Activated T-cell treated with anti-CD3 and anti-CD28 coated beads for 48 hours (primary cell): ENCODE measurements at places on chromosomes 11 and 22.

GRCh38 chr11:34986883-34987520 is 70.6 kb downstream of the PDHX start:
- DNase-seq, result no peak

- DNase-seq, result no peak
These were observed 210.8 kb downstream of the CEP164 start for GRCh38 chr11:117538263-117539135.

- DNase-seq, result no peak
These were observed 77.6 kb downstream of the PLEKHA7 start for GRCh38 chr11:16936643-16937042.

DNA sequence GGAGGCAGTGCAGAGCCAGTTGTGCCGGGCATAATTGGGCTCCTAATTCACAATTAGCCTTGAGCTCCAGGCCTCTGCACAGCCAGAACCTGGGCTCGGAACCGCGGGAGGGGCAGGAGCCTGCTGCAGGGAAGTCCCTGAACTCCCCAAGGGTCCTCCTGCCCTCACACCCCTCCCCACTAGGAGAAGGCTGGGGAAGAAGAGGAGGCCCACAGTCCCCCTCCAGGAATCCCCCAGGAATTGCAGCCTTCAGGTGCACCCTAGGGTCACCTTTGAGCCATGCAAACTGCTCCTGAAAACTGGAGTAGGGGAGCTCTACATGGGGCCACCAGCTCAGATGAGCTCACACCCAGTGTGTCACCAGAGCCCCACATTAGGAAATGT is 93.8 kb upstream of the LMO1 start:
- no peak for DNase-seq

GRCh38 chr11:83744620-83745192 is 458.5 kb upstream of the CCDC90B start:
- no peak for DNase-seq

DNA sequence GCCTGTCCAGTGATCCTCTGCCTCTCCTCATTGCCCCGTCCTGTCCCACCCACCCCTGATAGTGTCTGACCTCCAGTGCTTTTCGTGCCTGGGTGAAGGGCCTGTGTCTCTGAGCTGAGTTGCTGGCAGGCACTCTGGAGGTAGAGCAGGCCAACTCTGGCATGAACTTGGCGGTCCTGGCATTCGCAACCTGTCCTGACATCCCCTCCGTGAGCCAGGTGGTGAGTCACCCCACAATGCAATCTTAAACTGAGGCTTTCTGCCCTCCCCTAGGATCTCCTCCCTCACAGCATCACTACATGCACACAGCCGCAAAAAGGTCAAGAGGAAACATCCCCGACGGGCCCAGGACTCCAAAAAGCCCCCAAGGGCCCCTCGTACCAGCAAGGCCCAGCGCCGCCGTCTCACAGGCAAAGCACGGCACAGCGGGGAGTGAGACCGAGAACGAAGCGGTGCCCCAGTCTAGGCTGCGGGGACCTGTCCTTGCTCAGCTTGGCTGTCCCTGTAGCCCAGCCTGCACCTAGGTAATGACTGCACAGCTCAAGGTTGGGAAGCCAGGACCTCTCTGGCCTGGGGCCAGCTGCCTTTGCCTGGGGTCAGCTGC is 4.9 kb downstream of the NOL12 start:
- DNase-seq, result no peak

DNA sequence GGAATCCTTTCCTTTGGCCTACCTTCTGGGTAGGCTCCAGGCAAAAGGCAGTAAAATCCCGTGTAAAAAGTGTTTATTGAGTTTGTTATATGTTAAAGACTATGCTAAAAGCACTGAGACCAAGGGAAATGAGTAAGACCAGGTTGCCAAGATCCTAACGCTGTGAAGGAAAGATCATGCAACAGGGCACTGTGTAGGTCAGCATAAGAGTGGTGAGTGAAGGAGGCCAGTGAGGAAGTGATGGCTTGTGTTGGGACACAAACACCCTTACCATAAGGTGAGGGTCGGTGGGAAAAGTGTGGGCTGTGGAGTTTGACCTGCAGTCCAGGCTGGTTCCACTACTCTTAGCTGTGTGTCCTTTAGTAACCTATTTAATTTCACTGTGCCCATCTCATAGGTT is 202.1 kb downstream of the DBX1 start:
- no peak for DNase-seq

DNA sequence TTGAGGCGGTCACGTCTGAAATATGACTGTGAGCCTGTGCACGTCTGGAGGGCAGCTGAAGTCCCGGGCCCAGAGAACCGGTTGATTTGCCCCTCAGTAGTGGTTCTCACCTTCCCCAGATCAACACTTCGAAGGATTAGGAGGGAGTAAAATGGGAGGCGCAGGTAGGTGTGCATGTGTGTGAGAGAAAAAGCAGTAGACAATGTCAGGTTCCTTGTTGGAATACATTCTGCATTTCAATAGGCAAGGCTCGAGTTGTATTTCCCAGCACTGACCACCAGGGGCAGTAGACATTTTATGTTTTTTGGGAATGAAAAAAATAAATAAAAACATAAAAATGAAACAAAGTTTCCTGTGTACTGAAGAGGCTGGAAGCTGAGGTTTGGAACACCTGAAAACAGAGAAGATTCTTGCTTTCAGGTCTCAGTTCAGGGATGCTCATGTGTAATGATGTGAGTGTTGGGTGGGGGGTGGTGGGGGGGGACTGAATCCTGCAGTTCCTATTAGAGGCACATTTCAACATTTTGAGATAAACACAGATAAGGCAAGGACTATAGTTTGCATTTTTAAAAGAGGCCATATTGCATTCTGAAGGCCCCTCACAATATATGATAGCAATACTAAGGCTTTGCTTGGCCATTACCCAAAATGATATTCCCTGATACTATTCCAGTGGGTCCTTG is 333.9 kb downstream of the CADM1 start:
- DNase-seq, result no peak

DNA sequence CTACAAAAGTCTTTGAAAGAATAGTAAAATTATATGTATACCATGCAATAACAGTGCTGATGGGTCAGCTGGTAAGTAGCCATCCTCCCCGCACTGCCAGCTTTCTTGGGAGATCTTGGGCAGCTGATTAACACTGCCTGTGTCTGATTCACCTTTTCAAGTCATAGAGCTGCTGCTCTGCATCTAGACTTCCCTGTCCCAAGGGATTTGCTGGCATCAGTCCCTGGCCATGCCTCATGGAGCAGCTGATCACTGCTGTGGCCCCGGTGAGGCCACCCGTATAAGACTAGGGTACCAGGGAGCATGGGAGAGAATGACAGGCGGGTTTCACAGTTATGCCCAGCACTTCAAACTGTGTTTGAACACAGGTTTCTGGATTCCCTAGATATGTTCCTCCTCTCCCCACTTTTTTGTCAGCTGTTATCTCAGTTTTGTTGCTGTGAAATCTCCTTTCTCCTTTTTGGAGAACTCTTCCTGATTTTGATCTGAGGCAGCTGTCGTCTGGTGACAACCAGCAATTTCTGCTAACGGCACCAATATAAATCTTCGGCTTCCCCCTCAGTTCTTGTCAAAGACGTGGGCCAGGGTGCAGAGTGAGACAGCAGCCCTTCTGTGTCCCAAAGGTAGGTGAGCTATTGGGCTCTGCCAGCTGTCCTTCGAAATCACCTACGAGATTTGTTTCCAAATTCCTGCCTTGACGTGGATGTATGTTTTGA is 438.9 kb downstream of the NTM start:
- DNase-seq, result no peak

DNA sequence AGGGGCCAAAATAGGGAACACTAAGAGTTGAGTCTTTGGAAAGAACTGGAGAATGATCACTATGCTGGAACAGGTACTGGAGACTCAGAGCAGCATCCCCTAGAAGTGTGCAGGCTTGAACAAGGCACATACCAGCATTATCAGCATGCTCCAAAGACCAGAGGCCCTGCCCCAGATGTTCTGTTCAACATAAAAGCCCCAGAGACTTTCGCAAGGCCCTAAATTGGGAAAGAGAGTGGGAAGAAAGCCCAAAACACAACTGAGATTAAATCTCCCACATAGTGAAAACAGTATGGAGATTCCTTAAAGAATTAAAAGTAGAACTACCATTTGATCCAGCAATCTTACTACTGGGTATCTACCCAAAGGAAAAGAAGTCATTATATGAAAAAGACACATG is 9.4 kb downstream of the CNGA4 start:
- DNase-seq, result no peak

- DNase-seq, result no peak
These were observed 4.4 kb downstream of the FREY1 start for GRCh38 chr11:45902452-45903380.

- DNase-seq, result no peak
These were observed 22.7 kb upstream of the YPEL1 start for GRCh38 chr22:21758091-21758864.

GRCh38 chr22:47445716-47446290 is 683.4 kb downstream of the TBC1D22A start:
- DNase-seq, result no peak

GRCh38 chr11:12008790-12009616 is 577 bp upstream of the DKK3 start:
- no peak for DNase-seq

DNA sequence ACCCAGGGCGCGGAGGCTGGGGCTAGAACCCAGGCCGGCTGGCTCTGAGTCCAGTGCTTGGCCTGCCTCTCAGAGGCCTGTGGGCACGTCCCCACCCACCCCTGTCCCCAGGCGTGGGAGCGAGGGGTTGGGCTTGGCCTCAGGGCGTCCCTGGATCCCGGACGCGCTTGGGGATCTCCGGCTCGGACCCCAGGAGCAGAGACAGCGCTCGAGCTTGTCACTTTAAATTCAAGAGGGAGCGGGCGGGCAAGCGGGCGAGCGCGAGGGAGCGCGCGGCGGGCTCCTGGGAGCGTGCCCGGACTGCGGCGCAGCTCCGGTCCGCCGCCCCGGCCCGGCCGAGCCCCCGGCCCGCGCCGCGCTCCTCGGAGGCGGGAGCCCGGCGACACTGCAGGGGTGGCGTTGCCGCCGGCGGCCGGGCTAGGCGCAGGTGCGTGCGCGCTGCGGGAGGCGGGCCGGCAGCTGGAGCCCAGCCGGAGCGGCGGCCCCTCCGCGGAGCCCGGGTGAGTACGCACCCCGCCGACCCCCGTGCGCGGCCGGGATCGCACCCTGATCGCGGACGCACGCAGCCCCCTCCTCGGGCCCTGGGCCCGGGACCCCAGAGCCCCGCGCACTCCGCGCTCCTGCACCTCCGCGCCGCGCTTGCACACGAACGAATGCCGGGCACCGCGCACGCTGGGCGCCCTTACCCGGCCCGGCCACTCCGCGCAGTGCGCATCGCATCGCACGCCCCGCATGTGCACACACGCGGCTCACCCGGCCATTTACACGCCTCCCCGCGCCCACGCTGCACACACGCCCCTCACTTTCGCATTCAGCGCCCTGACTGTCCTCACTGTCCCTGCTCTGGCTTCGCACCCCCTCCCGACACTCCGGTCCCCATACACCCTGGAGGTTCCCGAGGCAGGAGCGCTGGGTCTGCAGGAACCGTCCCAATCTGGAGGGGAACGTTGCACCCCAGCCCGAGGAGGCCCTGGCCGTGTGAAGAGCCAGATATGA is at the start of gene SYT12:
SYT12 (plus strand) TSS at position 174 of the 996 bp plus-strand sequence. CDS start 7,011 bp downstream, outside the sequence.
- DNase-seq, result no peak
